ENCODE measurements at places on chromosomes 12 and 14.
A peak's percentile ranks its signal among the peaks of the same experiment; 100 is the strongest.

- no peak for DNase-seq
Measured at GRCh38 chr12:95882080-95882479, 23.3 kb downstream of the SNRPF start.

GRCh38 chr14:93302688-93303581 is 29.9 kb downstream of the BTBD7 start:
- no peak for DNase-seq

DNA sequence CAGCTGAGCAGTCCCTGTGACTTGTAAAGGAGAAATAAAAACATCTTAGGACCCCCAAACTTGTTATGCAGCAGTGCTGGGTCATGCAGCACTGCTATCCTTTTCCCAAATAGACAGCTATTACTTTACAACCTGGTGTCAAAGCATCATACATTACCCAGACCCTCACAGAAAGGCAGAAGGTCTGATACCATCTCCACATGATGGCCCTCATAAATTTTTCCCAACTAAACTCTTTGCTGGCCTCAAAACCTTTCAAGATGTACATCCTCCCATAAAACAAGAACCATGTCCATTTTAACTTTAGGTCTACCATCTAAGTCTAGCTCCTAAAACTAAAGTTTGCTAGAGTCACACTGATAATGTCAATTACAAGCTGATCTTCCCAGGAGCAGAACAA is 8.7 kb upstream of the RESF1 start:
- no peak for DNase-seq

GRCh38 chr12:92030618-92031017 is 115.0 kb downstream of the BTG1 start:
- peak; percentile 77 for DNase-seq
